ENCODE measurements at places on chromosomes 1 and 21. TPM values are rescaled to one million over a fixed set of nuclear protein-coding genes. Genes with fewer than 3 reads are reported as not detected.

FYB2 gene
- total RNA-seq = not detected

HSD11B1 gene
- not detected for total RNA-seq

C1orf141 gene
- not detected for total RNA-seq

G0S2 gene
- total RNA-seq = 723 TPM

ANKRD35 gene
- total RNA-seq = 0.40 TPM

COPA gene
- 142 TPM for total RNA-seq

LDLRAP1 gene
- total RNA-seq = 26.5 TPM

KPRP gene
- total RNA-seq = not detected

FCAMR gene
- total RNA-seq = not detected

EPHX1 gene
- 69.2 TPM for total RNA-seq

STUM gene
- 0.58 TPM for total RNA-seq

S100A9 gene
- total RNA-seq = 482 TPM

NBPF12 gene
- total RNA-seq = 8.9 TPM

ARID1A gene
- 78.0 TPM for total RNA-seq

AMY2B gene
- total RNA-seq = 0.98 TPM

TAL1 gene
- total RNA-seq = not detected

ZBTB8B gene
- 0.22 TPM for total RNA-seq

KLHDC7A gene
- total RNA-seq = not detected

RIPPLY3 gene
- total RNA-seq = 11.4 TPM

SLC30A10 gene
- not detected for total RNA-seq

TIMM17A gene
- total RNA-seq = 57.7 TPM

NPHS2 gene
- total RNA-seq = not detected

Measured in PC-3 (cell line).